ENCODE measurements at places on chromosomes 16 and 17.

DNA sequence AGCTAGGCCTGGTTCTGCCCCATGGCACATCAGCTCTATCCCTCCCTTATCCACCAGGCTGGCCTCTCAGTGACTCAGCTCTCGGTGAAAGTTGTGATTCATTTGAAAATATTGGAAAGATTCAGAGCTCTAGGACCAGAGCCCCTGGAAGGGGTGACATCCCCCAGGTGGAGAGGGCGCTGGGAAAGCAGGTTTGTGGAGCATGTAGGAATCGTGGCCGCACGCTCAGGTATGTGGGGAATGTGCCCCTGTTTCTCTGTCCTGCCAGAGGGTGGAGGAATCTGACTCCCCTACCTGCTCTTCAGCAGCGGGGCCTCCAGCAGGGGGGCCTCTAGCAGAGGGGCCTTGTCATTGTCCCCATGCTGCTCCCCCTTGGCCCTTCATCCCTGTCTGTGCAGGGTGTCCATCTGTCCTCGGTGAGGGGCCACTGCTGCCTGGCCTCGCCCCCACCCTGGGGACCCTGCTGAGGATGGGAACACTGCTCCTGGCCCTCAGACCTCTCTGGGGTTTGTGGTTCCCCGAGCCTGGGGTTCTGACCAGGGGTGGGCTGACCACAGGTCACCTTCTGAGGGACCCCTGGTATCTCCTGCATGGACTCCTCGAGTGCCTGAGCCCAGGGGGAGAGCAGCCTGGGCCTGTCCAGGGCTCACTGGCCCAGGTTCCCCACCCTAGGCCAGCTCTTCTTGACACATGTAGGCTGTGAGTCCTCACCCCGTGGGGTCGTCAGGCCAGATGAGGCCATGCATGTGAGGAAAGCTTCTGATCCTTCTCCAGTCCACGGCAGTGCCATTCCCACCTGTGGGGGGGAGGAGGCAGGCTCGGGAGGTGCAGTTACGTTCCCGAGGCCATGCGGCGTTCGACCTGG is 47.5 kb downstream of the NT5M start:
- no peak for DNase-seq

- DNase-seq, result no peak
Observed at GRCh38 chr17:5591966-5592365, 7.7 kb upstream of the NLRP1 start.

- DNase-seq, result no peak
Observed at GRCh38 chr17:27663936-27664605, 33.1 kb downstream of the LGALS9 start.

GRCh38 chr17:37570527-37571093 is 38.6 kb downstream of the SYNRG start:
- DNase-seq, result peak; percentile 4

DNA sequence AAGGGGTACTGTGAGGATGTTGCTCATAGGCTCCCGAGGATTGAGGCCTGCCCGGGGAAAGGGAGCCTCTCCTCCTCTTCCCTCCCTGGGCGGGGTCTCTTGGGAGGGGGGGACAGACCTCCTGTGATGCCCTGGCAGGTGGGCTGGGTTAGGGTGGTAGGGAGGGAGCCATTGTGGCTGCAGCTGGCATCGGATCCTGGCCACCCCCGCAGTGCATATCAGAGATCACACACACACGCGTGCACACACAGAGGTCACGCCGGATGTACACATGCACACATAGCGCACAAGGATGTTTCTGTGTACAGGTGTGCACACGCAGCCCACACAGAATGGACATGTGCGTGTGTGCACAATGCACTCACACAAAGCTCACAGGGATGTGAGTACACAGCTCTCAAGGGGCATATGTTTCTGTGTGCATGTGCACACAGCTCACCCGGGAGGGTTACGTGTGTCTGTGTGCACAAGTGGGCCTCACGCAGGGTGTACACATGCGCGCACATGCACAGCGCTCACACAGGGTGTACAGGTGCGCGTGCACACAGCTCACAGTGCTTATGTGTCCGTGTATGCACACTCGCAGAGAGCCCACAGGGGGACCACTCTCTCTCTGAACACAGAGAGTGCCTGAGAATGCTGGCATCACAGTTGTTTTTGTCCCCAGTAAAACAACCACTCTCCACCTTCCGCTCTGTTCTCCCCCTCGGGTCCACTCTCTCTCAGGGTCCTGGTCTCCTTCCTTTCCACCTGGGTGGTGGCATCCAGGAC is 2.4 kb downstream of the GJD3 start:
- no peak for DNase-seq

DNA sequence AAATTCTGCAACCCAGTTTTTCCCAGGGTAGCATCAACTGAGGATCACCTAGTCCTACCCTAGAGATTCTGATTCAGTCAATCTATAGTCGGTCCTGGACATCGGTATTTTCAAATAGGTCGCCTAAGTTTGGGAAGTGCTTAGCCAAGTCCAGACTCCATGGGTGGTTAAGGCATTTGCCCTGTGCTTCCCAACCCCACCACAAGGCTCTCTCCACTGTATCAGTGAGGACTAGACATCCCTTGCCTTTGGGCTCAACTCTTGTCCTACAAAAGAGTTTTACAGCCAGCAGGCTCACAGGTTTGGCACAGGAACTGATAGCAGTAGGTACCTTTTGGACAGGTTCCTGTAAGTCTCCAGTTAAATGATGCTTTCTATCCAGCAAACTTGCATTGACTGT is 13.8 kb downstream of the HYDIN start:
- no peak for DNase-seq

GRCh38 chr17:56939869-56940484 is 20.9 kb downstream of the COIL start:
- peak; percentile 20 for DNase-seq

DNA sequence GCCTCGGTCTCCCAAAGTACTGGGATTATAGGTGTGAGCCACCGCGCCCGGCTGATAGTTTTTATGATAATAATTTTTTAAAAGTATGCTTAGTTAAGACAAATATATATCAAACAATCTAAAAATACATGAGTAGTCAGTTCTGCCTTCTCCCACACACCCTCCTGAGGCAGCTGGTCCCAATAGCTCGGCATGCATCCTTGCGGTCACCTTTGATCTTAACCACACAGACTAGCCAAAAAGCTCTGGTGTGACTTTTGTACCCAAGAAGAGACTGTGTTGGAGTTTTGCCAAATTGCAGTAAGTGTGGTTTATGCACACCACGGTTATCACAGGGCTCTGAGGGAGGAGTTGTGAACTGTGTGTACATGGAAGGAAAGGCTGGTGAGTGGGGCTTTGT is 25.6 kb downstream of the ATP6V0A1 start:
- DNase-seq, result no peak

GRCh38 chr17:72603420-72604242 is 482.8 kb downstream of the SOX9 start:
- peak; percentile 46 for DNase-seq

GRCh38 chr17:33369149-33369548 is 76.1 kb upstream of the ASIC2 start:
- DNase-seq, result no peak

GRCh38 chr17:10072556-10073425 is 125.6 kb downstream of the GAS7 start:
- DNase-seq, result no peak

DNA sequence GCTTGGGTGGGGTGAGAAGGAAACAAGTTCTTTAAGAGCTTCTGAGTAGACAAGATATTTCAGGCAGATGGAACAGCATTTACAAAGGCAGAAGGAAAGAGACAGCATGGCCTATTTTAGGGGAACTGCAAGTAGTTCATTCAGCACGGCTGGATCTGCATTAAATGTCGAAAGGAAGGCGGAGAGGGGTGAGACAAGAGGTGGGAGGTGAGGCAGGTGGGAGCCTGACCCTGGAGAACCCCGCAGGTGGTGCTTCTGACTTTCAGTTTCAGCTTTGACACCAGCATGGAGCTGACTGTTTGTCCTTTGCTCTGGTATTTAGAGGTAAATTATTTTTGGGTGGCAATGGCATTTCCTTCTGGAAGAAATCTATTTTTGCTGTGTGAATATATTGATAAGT is 194.8 kb downstream of the HS3ST4 start:
- DNase-seq, result no peak

GRCh38 chr17:7351665-7352502 is at the start of gene KCTD11:
TSS of gene KCTD11 (plus strand) at chr17:7352162.
- peak; percentile 64 for DNase-seq

- no peak for DNase-seq
Observed at GRCh38 chr17:33294994-33295393, 1.9 kb upstream of the ASIC2 start.

DNA sequence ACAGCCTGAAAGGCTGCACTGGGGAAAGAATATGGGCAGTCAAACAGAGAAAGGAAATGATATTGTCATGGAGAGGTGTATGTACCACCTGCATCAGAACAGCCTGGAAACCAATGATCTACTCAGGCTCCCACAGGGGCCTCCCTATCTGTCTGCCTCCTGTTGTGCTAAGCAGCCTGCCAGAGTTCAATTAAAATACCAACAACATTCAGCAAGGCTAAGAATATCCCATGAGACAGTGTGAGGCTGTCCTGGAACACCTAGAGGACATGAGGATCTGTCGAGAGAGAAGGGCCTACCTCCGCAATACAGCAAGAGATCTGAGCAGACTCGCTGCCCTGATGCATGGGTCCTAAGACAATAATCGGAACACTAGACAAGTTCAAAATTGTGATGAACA is 8.4 kb downstream of the FXR2 start:
- no peak for DNase-seq

DNA sequence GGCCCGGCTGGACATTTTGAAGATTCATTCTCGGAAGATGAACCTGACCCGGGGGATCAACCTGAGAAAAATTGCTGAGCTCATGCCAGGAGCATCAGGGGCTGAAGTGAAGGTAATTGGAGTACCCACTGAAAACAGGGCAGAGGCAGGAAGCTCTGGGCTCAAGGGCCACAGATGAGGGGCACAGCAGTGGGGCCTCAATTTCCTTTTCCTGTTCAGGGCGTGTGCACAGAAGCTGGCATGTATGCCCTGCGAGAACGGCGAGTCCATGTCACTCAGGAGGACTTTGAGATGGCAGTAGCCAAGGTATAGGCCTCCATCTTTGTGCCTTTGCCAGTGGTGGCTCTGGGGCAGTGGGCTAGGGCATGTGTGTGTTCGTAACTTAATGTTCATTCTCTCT is 4.0 kb upstream of the FTSJ3 start:
- no peak for DNase-seq

GRCh38 chr17:38897176-38897575 is 27.3 kb downstream of the LASP1 start:
- DNase-seq, result no peak

DNA sequence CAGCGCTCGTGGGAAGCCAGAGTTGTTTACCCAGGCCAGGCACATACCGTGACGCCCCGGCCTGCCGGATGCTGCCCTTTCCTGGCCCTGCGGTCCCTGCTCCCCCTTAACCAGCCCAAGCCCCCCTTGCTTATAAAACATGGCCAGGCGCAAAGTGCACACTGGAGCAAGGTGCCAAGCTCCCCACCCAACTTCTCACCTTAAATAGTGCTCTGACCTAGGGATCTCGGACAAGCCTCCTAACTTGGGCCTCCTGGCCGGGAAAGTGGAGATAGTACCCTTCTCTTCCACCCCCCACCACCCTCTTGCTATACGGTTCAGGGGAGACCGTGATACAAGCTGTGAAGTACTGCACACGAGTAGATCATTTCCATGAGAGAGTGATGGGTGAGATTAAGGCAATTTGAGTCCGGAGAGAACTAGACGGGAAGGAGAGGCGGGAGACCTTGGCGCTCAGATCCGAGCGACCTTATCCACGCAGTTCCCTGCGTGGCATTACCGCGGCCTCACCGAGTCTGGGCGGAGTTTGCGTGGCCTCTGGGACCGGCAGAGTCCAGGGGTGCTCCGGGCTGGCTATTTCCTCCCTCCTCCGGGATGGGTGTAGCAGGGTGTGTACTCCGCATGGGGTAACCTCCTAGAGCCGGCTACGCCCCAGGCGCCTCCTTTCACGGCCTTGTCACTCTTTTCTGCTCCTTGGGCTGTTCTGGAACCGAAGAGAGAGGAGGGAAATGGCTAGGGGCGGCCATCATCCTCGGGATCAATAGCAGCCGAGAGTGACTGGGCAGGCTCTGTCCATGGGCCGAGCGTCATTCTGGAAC is 4.4 kb upstream of the LHX1 start:
- no peak for DNase-seq

GRCh38 chr17:50735287-50735686 is 15.9 kb downstream of the LUC7L3 start:
- DNase-seq, result no peak

GRCh38 chr16:78794581-78795250 is 695.3 kb downstream of the WWOX start:
- DNase-seq, result no peak

- no peak for DNase-seq
Observed at GRCh38 chr17:79434215-79434614, 176.6 kb downstream of the RBFOX3 start.

- DNase-seq, result peak; percentile 51
Observed at GRCh38 chr17:7280519-7281073, 922 bp upstream of the SLC2A4 start.

DNA sequence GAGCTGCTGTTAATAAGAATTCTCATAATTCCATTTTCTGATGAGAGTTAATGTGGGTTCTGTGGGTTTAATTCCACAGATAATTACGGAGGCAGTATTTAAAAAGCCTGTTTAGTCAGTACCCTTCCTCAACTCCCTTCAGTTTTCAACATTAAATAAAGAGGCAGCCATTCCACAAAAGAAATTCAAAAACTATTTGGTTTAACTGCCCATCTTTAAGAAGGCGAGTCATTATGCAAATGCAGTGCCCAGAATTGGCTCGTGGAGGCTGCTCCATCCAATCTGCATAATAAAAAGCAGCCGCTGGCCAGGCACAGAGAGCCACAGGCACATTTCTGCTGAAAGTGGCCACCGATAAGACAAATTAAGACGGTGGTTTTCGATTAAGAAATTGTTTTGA is 194.4 kb upstream of the TOX3 start:
- DNase-seq, result no peak

GRCh38 chr17:51355441-51356410 is 95.4 kb downstream of the UTP18 start:
- DNase-seq, result no peak

DNA sequence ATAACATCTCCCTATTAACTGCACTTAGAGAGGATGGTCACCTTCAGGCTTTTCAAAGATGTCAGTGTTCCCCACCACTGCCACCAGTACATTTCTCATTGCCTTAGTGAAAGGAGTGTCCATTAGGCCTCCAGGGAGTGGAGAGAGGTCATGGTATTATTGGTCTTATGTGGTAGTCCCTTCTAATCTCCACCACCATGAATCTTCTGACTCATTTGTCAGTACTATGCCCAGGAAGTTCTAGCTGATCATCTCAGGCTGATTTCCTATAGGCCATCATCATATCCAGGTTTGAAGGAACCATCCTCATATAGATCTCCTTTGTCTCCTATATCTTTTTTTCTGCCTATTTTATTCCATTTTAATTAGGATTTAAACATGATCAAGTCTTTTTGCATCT is 221.5 kb downstream of the CYB561 start:
- DNase-seq, result no peak

DNA sequence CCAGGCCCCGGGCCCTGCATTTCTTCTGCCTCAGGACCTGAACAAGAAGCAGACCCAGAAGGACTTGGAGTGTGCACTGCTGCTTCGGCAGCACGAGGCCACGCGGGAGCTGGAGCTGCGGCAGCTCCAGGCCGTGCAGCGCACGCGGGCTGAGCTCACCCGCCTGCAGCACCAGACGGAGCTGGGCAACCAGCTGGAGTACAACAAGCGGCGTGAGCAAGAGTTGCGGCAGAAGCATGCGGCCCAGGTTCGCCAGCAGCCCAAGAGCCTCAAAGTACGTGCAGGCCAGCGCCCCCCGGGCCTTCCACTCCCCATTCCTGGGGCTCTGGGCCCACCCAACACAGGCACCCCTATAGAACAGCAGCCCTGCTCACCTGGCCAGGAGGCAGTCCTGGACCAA is 9.2 kb downstream of the HIRIP3 start:
- DNase-seq, result no peak

- no peak for DNase-seq
Observed at GRCh38 chr17:70256751-70257150, 87.4 kb downstream of the KCNJ2 start.

- no peak for DNase-seq
Observed at GRCh38 chr17:49964769-49965523, 4.0 kb upstream of the DLX4 start.

Data from AG04450 (cell line).